Type B pancreatic cell (in vitro differentiated cells): ENCODE measurements at places on chromosomes 13 and 19. TPM values are rescaled to one million over a fixed set of nuclear protein-coding genes. Genes with fewer than 3 reads are reported as not detected.

GRCh38 chr19:13848340-13848677 lies 28.6 kb upstream of the NANOS3 start:
- H3K4me1 ChIP-seq, result peaks cover 32% of the 10 kb centered on the region
- DNase-seq, result no peak
- H3K4me3 ChIP-seq, result no peak overlapping the region
- no peaks in the 10 kb centered on the region for H3K27me3 ChIP-seq

DNA sequence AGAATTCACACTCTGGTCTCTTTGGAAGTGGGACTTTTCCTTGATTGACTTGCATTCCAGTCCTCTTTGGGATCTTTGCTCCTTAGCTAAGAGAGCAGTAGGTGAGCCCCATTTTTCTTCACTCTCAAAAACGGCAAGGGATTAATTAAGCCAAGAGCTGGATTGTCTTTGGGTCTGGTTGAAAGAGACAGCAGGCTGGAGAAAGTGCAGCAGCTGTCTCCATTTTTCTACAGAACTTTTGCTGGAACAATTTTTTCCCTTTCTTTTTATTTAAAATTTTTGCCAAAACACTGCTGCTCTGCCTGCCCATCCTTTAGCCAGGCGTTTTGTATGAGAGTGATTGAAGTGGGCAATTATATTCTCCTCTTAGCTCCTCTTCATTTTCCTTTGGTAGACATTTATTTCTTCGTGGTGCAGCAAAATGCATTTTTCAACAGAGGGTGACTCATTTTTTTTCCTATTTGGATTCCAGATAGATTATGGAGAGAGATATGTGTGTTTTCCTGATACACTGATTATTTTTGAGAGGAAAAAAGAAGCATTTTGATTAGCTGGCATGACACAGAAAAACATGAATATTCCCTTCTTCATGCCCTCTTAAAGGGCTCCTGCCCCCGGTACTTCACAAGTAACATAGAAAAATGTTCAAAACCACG lies 371.2 kb upstream of the NBEA start:
- H3K4me1 ChIP-seq, result no peaks in the 10 kb centered on the region
- H3K4me3 ChIP-seq, result no peak overlapping the region
- no peaks in the 10 kb centered on the region for H3K36me3 ChIP-seq
- H3K27me3 ChIP-seq, result no peaks in the 10 kb centered on the region
- DNase-seq, result no peak

DNA sequence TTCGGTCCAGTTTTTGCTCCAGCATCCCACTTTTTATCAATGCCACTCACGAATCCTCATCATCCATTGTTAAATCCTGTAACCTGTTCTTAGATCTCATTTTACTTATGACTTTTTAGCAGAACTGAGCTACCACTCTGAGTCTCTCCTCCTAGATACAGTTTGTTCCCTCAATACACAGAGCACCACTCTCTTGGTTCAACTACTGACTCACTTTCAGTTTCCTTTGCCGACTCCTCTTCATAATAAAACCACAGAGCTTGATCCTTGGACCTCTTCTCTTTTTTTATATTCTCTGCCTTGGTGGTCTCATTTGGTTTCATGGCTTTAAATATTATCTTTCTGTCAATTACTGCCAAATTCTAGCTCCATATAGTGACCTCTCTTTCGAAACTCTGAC lies 150.3 kb downstream of the SLITRK5 start:
- H3K4me1 ChIP-seq, result no peaks in the 10 kb centered on the region
- no peaks in the 10 kb centered on the region for H3K36me3 ChIP-seq

GRCh38 chr13:112562254-112562653 lies 25.7 kb downstream of the TUBGCP3 start:
- no peak overlapping the region for H3K4me3 ChIP-seq
- H3K27me3 ChIP-seq, result no peaks in the 10 kb centered on the region
- no peak for DNase-seq
- no peaks in the 10 kb centered on the region for H3K4me1 ChIP-seq

DNA sequence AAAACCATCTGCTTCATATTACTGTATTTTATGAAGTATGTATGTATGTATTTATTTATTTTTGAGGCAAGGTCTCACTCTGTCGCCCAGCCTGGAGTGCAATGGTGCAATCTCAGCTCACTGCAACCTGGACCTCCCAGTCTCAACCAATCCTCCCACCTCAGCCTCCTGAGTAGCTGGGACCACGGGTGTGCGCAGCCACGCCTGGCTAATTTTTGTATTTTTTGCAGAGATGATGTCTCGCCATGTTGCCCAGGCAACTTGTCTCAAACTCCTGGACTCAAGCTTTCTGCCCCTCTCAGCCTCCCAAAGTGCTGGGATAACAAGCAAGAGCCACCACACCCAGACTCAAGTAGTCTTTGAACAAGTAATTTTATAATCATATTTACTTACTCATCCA lies 5.5 kb downstream of the KATNAL1 start:
- H3K27me3 ChIP-seq, result no peaks in the 10 kb centered on the region
- no peak for DNase-seq
- H3K4me3 ChIP-seq, result no peak overlapping the region

- H3K4me1 ChIP-seq, result peaks cover 32% of the 10 kb centered on the region
- peak overlapping the region; percentile 56 for H3K4me3 ChIP-seq
- peak overlapping the region; percentile 35 for H3K27ac ChIP-seq
- peaks cover 33% of the 10 kb centered on the region for H3K36me3 ChIP-seq
These were observed 20.1 kb downstream of the COL4A2 start for GRCh38 chr13:110327051-110327721.

GRCh38 chr13:33174931-33175330 lies 110.6 kb downstream of the STARD13 start:
- no peaks in the 10 kb centered on the region for H3K27me3 ChIP-seq
- H3K4me3 ChIP-seq, result no peak overlapping the region
- peaks cover 7% of the 10 kb centered on the region for H3K4me1 ChIP-seq
- no peak overlapping the region for H3K27ac ChIP-seq

- H3K4me1 ChIP-seq, result peaks cover 15% of the 10 kb centered on the region
- peaks cover 14% of the 10 kb centered on the region for H3K36me3 ChIP-seq
These were observed 16.8 kb downstream of the LHFPL6 start for GRCh38 chr13:39586151-39586550.

- DNase-seq, result no peak
- H3K4me3 ChIP-seq, result no peak overlapping the region
- H3K4me1 ChIP-seq, result no peaks in the 10 kb centered on the region
- no peaks in the 10 kb centered on the region for H3K27me3 ChIP-seq
These were observed 604.4 kb upstream of the SPRY2 start for GRCh38 chr13:80945328-80945727.

GRCh38 chr19:15099017-15099582 lies 8.1 kb upstream of the SYDE1 start:
- H3K4me1 ChIP-seq, result no peaks in the 10 kb centered on the region
- H3K27me3 ChIP-seq, result no peaks in the 10 kb centered on the region
- DNase-seq, result no peak
- no peaks in the 10 kb centered on the region for H3K36me3 ChIP-seq
- peak overlapping the region; percentile 93 for H3K27ac ChIP-seq

GRCh38 chr13:33785384-33785783 lies 32.6 kb upstream of the RFC3 start:
- no peak overlapping the region for H3K27ac ChIP-seq
- no peak overlapping the region for H3K4me3 ChIP-seq
- H3K27me3 ChIP-seq, result no peaks in the 10 kb centered on the region
- no peaks in the 10 kb centered on the region for H3K36me3 ChIP-seq
- H3K4me1 ChIP-seq, result no peaks in the 10 kb centered on the region

- H3K36me3 ChIP-seq, result no peaks in the 10 kb centered on the region
- H3K4me3 ChIP-seq, result no peak overlapping the region
- DNase-seq, result no peak
- peaks cover 30% of the 10 kb centered on the region for H3K27me3 ChIP-seq
- H3K4me1 ChIP-seq, result no peaks in the 10 kb centered on the region
- H3K27ac ChIP-seq, result no peak overlapping the region
These were observed 30.1 kb upstream of the FFAR2 start for GRCh38 chr19:35417713-35418534.

- no peak overlapping the region for H3K4me3 ChIP-seq
- no peak for DNase-seq
- peaks cover 4% of the 10 kb centered on the region for H3K27me3 ChIP-seq
- H3K4me1 ChIP-seq, result peaks cover 5% of the 10 kb centered on the region
- peaks cover 8% of the 10 kb centered on the region for H3K36me3 ChIP-seq
- peak overlapping the region; percentile 82 for H3K27ac ChIP-seq
These were observed 617 bp upstream of the IQCN start for GRCh38 chr19:18274781-18275356.

DNA sequence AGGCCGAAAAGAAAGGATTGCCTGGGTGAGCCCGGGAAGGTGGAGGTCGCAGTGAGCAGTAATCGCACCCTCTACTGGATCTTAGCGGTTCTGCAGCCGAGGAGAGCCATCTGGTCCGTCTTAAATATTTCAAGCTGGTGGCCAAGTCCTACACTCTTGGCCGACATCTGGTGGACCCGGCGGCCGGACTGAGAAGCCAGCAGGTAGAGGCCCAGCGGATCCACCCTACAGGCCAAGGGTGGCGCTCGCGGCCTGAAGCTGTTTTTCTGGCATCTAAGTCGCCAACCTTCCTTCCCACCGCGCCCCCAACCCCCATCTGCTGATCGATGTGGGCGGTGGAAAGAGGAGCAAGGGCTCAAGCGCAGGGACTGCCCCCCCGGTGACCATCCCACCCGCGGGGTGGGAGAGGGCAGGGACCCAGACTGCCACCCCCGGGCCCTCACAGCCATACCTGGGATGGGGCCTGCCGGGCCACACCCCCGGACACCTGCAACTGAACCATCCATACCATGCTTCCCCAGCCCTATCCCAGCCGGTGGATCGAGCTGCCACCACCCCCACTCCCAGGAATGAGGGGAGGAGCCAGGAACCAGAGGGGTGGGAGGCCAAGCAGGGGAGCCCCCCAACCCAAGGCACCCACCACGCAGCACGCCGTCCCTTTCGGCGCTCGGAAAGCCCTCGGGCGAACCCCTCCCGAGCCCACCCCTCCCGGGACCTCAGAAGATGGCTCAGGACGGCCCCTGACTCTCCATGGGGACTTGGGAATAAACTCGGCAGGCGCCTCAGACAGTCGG lies 46.3 kb upstream of the ZNF730 start:
- H3K36me3 ChIP-seq, result no peaks in the 10 kb centered on the region
- H3K27ac ChIP-seq, result no peak overlapping the region
- no peaks in the 10 kb centered on the region for H3K27me3 ChIP-seq
- no peak for DNase-seq

- no peak for DNase-seq
- no peaks in the 10 kb centered on the region for H3K27me3 ChIP-seq
- H3K4me1 ChIP-seq, result peaks cover 3% of the 10 kb centered on the region
- no peak overlapping the region for H3K4me3 ChIP-seq
These were observed 537.4 kb downstream of the MYO16 start for GRCh38 chr13:109166804-109167203.

- H3K27me3 ChIP-seq, result peaks cover 10% of the 10 kb centered on the region
- DNase-seq, result no peak
- no peak overlapping the region for H3K27ac ChIP-seq
- no peak overlapping the region for H3K4me3 ChIP-seq
- no peaks in the 10 kb centered on the region for H3K36me3 ChIP-seq
These were observed 407.2 kb downstream of the GPC5 start for GRCh38 chr13:91805605-91806004.

DNA sequence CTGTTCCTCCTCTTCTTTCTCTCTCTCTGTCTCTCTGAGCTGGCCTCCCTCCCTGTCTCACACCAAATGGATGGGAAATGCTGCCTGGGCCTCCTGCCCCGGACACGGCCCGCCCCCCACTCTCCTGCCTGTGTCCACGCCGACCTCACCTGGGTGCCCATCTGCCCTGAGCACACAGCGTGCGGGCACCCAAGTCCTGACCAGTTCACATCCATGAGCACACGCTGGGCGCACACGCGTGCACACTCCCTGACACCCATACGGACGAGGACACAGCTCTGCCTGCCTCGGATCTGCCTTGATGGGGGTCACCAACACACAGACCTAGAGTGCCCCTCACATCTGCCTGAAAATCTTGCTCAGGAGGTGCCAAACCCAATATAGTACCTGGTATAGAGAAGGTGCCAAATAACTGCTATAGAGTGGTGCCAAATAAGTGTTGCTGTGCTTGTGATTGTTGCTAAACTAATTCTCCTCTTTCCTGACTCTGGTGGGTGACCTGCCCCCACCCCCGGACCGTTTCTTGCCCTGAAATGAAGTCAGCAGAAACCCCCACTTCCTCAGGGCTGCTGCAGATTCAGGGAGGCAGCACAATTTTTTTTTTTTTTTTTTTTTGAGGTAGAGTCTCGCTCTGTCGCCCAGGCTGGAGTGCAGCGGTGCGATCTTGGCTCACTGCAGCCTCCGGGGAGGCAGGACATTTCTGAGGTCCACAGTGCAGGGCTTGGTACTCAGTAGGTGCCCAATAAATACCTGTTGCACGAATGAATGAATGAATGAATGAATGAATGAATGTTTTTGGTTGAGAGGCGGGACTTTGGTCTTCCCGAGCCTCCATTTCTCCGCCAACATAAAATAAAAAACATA lies 4.6 kb downstream of the NFIC start:
- H3K4me1 ChIP-seq, result peaks cover 16% of the 10 kb centered on the region
- no peak overlapping the region for H3K4me3 ChIP-seq
- H3K27ac ChIP-seq, result no peak overlapping the region
- no peak for DNase-seq

- H3K27ac ChIP-seq, result no peak overlapping the region
- H3K4me1 ChIP-seq, result peaks cover 35% of the 10 kb centered on the region
- no peak overlapping the region for H3K4me3 ChIP-seq
- peaks cover 12% of the 10 kb centered on the region for H3K36me3 ChIP-seq
- no peaks in the 10 kb centered on the region for H3K27me3 ChIP-seq
These were observed 85.7 kb downstream of the FOXO1 start for GRCh38 chr13:40580566-40581276.

GRCh38 chr13:27041341-27041740 lies 130.3 kb downstream of the USP12 start:
- H3K36me3 ChIP-seq, result no peaks in the 10 kb centered on the region
- peak overlapping the region; percentile 48 for H3K27ac ChIP-seq
- DNase-seq, result no peak
- H3K4me1 ChIP-seq, result peaks cover 9% of the 10 kb centered on the region
- peaks cover 23% of the 10 kb centered on the region for H3K27me3 ChIP-seq

- peak overlapping the region; percentile 82 for H3K4me3 ChIP-seq
- peak overlapping the region; percentile 76 for H3K27ac ChIP-seq
- H3K4me1 ChIP-seq, result peaks cover 7% of the 10 kb centered on the region
- H3K36me3 ChIP-seq, result no peaks in the 10 kb centered on the region
These were observed 1.3 kb downstream of the SIRT6 start for GRCh38 chr19:4181053-4181508.

- no peak overlapping the region for H3K4me3 ChIP-seq
- H3K27me3 ChIP-seq, result peaks cover 3% of the 10 kb centered on the region
- H3K36me3 ChIP-seq, result no peaks in the 10 kb centered on the region
- DNase-seq, result no peak
- H3K27ac ChIP-seq, result no peak overlapping the region
- no peaks in the 10 kb centered on the region for H3K4me1 ChIP-seq
These were observed 579.5 kb downstream of the UQCRFS1 start for GRCh38 chr19:28633319-28634018.

SNRNP70 gene
- 205 and 296 TPM in 2 replicates for total RNA-seq

RFXAP gene
- total RNA-seq, result 7.8 and 10.5 TPM in 2 replicates

ACTL9 gene
- total RNA-seq, result not detected in 2 replicates

BST2 gene
- 2.5 and 3.8 TPM in 2 replicates for total RNA-seq

CFD gene
- total RNA-seq, result 5.5 and 11.3 TPM in 2 replicates

TMEM38A gene
- total RNA-seq, result 7.6 and 8.0 TPM in 2 replicates

TIMM13 gene
- total RNA-seq, result 132 and 139 TPM in 2 replicates

SPIB gene
- 2.6 and 3.0 TPM in 2 replicates for total RNA-seq

FREM2 gene
- 37.8 and 42.8 TPM in 2 replicates for total RNA-seq

ZIM2 gene
- not detected in 2 replicates for total RNA-seq

SMAD9 gene
- 12.2 and 19.7 TPM in 2 replicates for total RNA-seq
